ENCODE measurements at places on chromosomes 12 and 14.
A peak's percentile ranks its signal among the peaks of the same experiment; 100 is the strongest.

- no peak for DNase-seq
Observed at GRCh38 chr12:131788070-131788469, 40.1 kb upstream of the MMP17 start.

DNA sequence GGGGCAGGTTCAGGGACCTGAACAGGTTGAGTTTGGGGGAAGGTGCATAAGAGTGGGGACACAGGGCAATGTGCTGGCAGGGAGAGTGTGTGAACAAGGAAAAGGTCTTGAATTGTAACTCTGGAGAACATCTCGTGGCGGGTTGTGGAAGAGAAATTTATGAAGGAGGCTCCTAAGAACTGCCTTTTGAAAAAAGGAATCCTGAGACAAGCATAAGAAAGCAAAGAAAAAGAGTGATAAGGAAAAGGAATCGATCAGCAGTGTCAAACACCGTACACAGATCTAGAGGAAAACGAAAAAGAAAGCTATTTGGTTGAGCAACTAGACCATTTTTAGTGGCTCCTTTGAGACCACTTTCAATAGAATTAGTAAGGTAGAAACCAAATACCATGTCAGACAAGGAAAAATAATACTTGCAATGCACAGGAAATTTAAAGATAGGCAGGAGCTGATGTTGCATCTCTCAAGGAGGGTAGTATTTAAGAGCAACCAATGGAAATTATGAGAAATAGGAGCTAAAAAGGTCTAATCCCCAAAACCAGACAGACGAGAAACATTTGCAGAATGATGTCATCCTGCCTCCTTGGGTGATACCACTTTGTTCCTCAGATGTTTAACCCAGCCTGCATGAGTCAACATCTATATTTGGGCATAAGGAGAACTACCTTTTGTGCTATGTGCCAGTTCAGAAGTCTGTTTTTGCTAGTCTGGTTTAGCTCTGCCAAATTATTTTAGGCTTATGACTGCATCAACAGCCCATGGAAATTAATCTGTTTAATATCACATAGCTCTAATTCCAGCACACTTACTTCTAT, 64.5 kb upstream of the STK38L start:
- DNase-seq: peak; percentile 59

DNA sequence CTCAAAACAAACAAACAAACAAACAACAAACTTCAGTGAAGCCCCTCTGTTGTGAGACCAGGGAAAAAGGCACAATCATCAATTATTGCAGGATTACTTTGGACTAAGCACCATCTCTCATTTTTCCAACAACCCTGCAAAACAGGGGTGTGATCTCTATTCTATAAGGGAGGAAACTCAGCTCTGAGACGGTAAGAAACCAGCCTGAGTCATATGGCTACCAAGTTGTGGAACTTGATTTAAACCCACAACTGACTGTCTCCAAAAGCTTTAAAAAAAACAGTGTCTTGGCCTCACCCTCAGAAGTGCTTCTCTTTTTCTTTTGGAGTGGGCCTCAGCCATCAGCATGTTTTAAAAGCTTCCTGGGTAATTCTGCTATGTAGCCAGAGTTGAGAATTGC, 49.8 kb downstream of the RIN3 start:
- peak; percentile 73 for DNase-seq

- no peak for DNase-seq
Observed at GRCh38 chr12:4275016-4275869, 1.7 kb downstream of the CCND2 start.

GRCh38 chr12:48119834-48120195, 651 bp downstream of the PFKM start:
- DNase-seq: no peak

- no peak for DNase-seq
Observed at GRCh38 chr12:82187595-82187994, 170.6 kb downstream of the CCDC59 start.

- DNase-seq: no peak
Observed at GRCh38 chr14:104388011-104388521, 191.5 kb upstream of the C14orf180 start.

GRCh38 chr12:81492131-81492720, 266.9 kb downstream of the PPFIA2 start:
- DNase-seq: no peak

DNA sequence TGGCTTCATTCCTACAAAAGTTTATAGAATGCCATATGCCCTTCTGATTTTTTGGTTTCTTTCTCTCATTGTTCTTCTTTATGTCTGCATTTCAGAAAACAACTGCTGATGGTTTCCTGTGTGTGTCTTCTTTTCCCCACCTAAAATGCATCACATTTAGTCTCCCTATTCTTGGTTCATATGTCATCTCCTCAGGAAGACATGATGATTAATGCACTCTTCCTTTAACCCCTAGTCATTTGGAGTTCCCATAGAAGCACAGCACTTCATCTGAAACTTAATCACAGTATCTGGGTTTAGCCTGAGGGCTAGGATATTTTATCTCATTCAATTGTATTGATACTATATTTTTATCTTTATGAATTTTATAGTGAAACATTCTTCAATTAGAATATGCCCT, 21.5 kb downstream of the GNPNAT1 start:
- no peak for DNase-seq

DNA sequence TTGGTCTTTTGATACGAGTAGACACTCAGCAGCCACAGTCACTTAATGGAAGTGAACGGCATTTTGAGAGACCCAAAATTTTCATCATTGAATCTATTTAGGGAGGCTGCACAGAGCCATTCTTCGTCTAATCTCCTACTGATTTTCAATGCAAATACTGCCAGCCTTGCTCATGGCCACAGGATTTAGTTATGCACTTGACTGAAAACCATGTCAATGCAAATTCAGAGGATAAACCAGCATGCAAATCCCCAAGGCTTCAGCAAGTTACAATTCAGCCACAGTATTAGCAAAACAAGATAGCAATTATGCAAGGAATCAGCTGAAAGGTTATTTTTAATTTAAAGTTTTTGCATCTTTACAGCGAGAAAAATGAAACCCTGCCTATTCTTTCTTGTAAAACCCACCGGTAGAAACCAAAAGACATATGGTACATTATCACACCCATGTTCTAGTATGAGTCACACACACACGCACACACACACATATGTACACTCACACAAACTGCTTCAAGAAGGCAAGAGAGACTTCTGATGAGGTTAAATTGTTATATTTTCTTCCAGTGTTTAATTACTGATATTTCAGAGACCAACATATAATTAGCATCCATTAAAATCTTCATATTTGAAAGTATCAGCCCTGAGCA, 985.3 kb upstream of the FLRT2 start:
- DNase-seq: no peak

DNA sequence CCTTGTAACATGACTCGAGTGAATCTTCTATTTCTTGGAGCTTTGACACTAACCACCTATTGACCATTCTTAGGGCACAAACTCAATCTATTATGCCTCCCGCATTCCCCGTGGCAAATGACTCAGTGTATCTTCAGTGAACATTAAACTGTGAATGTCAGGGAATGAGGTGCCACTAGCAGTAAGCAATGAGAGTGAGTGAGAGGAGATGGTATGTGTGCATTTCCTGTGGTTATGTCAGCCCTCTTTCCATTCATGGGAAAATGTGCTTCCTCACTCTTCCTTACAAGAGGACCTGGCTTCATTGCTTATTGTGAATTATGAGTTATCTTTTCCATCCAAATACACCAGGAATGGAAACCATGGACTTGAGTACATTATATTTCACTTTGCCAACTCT, 229.2 kb downstream of the EMP1 start:
- DNase-seq: no peak

DNA sequence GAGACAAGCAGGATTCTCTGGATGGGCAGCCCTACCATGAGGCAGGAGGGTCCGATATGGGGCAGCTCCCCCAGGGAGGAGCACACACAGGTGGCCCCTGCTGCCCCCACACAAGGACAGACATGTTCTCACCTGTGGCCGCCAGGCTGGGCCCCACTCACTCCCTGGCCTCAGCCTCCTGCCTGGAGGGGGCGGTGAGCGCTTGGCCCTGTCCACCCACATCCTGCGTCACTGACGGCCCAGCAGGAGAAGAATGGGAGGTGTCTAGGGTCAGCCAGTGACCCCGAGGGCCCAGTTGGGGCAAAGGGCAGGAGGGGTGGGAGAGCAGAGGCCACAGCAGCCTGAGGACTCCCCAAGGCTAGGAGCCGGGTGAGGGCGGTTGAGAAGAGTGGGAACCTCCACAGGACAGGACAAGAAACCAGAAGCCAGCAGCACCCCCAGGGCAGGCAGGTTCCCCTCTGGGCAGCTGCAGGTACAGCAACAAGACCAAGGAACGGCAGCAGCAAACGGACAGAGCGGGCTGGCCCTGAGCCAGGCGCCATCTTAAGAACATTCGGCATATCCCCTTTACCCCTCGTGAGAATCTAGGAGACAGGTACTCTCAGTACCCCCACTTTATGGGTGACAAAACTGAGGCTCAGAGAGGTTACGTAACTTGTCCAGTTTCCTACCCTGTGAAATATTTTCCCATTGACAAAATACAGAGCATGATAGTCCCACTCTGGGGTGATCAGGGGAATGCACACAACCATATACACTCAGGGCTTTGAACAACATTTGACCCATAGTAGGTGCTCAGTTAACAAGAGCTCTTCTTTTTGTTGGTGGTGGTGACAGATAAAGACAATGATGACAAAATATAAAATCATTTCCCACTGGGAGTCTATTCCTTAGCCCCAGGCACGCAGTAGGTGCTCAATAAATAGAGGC, 74.3 kb downstream of the NCOR2 start:
- no peak for DNase-seq

GRCh38 chr14:78135450-78135891, 34.7 kb upstream of the NRXN3 start:
- DNase-seq: no peak

All from GM10248 (cell line).